ENCODE measurements at places on chromosomes 2 and 18. TPM values are rescaled to one million over a fixed set of nuclear protein-coding genes. Genes with fewer than 3 reads are reported as not detected.

OTOS gene
- total RNA-seq, result not detected

CDH19 gene
- 1.2 TPM for total RNA-seq

DYNAP gene
- total RNA-seq, result not detected

VWA3B gene
- 7.9 TPM for total RNA-seq

IL36G gene
- not detected for total RNA-seq

CNRIP1 gene
- total RNA-seq, result 20.8 TPM

ABCB11 gene
- total RNA-seq, result 0.32 TPM

CKAP2L gene
- 1.3 TPM for total RNA-seq

ITM2C gene
- 27.6 TPM for total RNA-seq

LYG2 gene
- total RNA-seq, result not detected

LRRC30 gene
- total RNA-seq, result not detected

SERPINB10 gene
- not detected for total RNA-seq

IL1A gene
- total RNA-seq, result 2.1 TPM
